ENCODE measurements at places on chromosomes 16 and 17.

DNA sequence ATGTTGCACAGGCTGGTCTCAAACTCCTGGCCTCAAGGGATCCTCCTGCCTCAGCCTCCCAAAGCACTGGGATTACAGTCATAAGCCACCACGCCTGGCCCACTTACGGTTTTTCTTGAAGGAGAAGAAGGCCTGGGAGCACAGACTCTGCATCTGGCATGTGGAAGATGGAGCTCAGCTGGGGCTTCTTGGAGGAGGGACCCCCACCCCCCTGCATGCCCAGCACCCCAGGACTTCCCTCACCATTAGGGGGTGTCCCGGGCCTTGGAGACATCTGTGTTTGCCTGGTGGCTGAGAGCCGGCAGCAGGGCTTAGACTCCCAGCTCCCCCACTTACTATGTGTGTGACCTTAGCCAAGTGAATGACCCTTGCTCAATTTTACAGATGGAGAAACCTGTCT, 204.7 kb downstream of the ZNF423 start:
- no peak for DNase-seq

GRCh38 chr17:66525338-66525737, 222.9 kb downstream of the PRKCA start:
- no peak for DNase-seq

DNA sequence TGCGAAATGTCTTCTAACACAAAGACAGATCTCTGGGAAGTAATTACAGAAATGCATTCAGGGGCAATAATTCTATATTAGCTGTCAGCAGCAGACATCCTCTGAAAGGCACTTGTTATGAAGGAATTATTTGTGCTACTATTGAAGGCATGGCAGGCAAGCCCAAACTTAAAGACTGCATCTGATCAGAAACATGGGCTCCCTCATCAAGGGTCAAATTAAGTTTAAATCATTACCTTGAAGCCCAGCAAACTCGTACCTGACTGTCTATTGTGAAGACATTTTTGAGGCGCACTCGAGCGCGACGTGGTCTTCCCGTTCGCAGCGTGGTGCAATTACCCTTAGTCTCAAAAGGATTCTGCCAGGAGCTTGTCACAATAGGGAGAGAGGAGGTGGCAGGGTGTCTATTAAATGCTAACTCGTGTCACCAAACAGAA, 110.6 kb downstream of the ZNF423 start:
- DNase-seq = no peak

- DNase-seq = no peak
These were observed 34.4 kb upstream of the SLC5A10 start for GRCh38 chr17:18917506-18918032.

DNA sequence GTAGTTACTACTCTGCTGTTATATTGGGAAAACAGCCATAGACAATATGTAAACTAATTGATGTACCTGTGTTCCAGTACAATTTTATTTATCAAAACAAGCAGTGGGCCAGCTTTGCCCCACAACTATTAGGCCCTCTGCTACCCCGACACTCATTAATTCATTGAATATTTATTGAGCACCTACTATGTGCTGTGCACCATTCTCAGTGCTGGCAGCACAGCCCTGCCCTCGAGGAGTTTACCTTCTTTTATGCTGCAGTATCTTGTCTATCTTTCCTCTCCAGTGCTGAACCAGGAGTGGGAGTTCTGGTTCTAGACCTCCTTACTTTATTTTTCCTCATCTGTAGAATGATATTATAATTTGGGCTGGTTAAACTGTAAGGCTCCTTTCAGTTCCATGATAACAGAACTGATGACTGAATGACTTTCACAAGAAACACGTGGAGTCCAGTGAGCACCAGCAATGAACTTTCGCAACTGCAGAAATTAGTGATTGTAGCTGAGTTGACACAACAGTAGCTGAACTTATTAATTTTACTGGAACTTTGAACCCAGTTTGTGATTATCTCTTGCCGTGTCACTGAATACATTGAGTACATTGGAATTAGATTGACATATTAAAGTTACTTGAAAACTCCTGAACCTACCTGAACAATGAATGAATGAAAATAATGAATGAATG, 2.4 kb downstream of the GOSR2 start:
- DNase-seq = no peak

DNA sequence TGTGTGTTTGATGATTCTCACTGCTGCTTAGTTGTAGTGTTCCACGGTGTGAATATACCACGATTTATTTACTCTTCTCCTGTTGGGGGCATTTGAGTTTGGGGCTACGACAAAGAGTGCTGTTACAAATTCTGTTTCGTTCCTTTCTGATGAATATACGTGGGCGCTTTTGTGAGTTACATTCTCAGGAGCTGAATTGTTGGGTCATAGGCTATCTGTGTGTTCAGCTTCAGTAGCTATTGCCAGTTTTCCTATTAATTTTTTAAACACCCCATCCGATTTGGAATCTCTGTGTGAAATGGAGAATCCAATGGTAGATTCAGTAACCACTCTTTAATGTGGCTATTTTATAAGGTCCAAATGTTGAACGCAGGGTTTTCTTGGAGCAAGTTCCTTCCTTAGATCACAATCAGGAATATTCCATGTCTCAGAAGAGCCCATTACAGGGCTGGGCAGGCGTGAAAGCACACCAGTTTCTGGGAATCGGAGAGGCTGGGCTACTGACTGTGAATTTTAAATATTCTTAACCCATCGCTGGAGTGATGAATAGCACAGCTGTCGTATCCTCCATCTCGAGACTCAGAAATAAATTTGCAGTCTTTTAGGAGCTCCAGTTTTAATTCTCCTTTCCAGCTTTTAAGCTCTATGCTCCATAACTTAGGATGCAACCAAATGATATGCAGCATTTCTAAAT, 115.9 kb downstream of the PITPNC1 start:
- DNase-seq = no peak

- DNase-seq = no peak
These were observed 54.1 kb downstream of the PSMD12 start for GRCh38 chr17:67312265-67312664.

GRCh38 chr16:60810250-60810649, 1226.0 kb downstream of the CDH8 start:
- DNase-seq = no peak

DNA sequence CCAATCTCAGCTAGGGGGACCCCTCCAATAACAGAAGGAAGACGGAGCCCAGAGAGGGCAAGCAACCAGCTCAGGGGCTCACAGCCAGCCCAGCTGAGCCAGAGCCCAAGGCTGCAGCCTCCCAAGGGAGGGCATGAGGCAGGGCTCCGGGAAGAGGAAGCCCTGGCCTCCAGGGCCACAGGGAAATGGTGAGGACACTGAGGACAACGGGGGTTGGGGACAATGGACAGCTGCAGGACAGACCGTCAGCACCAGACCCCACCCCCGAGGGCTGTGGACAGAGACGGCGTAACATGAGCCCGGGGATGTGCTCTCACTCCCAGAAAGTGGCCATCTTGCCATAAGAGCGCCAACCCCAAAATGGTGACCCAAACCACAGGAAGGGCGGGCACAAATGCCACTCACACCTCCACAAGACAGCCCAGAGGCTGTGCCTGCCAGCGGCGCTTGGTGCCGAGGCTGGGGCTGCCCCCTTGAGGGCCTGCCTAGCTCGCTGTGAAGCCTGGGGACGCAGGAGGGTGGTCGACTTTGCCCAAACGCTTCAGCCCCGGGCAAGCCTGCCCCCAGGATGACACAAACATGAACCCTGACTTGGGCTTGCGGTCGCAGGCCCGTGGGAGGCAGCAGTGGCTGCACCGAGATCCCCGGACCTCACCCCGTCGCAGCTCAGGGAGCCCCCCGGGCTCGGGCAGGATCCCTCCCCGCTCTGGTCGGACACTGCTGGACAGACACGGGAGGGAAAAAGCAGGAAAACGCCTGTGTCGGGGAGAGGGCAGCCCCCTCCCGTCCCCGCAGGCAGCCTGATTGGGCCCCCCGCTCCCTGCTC, 10.5 kb downstream of the PIMREG start:
- no peak for DNase-seq

DNA sequence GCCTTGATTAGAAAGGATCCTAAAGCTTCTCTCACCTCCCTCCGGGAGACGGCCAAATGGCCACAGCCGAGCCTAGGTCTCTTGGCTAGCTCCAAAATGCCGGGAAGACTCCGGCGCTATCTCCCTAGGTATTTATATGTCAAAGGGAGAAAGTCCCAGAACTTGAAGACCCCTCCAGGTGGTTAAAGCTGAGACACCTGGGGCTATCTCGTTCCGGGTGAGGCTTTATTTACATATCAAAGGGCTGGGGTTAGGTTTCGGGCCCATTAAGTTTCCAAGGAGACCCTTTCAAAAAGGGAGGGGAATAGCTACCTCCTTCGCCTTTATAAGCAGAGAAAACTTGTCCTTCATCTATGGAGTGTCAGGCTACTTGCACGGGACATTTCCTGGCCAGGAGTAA, 70.9 kb upstream of the KIFC3 start:
- no peak for DNase-seq

- no peak for DNase-seq
These were observed 80.3 kb downstream of the MRTFB start for GRCh38 chr16:14151256-14152030.

- no peak for DNase-seq
These were observed 18.1 kb upstream of the GHDC start for GRCh38 chr17:42212382-42212781.

- DNase-seq = no peak
These were observed 28.9 kb downstream of the FAM20A start for GRCh38 chr17:68572138-68572842.

- DNase-seq = no peak
These were observed 36.0 kb upstream of the RBFOX3 start for GRCh38 chr17:79646721-79647455.

DNA sequence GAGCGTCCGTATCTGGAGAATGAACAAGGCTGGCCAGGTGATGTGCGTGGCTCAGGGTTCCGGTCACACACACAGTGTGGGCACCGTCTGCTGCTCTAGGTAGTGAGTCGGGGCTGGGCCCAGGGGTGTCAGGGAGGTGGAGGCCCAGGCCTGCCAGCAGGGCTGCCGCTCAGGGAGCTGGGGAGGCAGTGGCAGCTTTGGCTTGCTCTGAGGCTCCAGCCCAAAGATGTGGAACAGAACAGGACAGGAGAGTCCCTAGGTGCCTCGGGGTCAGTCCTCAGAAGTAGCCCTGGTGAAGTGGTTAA, 4.3 kb downstream of the TBL3 start:
- no peak for DNase-seq

DNA sequence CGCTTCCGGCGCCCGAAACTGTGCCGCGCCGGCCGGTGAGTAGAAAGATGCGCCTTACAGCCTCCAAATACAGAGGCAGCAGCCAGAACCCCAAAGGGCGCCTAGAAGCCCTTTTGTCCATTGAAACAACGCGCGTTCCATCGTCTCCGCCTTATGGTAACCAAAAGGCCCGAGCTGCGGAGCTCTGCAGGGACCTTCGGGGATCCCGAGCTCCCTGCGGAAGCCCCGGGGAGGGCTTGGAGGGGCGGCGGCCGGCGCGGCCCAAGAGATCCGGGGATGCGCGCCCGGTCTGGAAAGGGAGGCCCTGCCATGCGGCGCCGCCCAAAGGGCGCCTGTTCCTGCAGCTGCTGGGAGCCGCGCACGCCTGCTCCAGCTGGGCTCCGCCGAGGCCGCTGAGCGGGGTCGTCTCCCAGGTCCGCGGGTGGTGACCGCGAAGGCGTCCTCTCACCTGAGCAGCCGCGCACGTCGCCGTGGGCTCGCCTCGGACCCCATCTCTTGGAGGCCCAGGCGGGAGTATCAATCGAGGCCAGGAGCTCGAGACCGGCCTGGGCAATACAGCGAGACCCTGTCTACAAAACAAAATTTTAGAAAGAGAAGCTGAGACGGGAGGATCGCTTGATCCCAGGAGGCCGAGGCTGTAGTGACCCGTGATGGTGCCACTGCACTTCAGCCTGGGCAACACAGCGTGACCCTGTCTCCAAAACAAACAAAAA, 742 bp upstream of the FBXO31 start:
- DNase-seq = no peak

DNA sequence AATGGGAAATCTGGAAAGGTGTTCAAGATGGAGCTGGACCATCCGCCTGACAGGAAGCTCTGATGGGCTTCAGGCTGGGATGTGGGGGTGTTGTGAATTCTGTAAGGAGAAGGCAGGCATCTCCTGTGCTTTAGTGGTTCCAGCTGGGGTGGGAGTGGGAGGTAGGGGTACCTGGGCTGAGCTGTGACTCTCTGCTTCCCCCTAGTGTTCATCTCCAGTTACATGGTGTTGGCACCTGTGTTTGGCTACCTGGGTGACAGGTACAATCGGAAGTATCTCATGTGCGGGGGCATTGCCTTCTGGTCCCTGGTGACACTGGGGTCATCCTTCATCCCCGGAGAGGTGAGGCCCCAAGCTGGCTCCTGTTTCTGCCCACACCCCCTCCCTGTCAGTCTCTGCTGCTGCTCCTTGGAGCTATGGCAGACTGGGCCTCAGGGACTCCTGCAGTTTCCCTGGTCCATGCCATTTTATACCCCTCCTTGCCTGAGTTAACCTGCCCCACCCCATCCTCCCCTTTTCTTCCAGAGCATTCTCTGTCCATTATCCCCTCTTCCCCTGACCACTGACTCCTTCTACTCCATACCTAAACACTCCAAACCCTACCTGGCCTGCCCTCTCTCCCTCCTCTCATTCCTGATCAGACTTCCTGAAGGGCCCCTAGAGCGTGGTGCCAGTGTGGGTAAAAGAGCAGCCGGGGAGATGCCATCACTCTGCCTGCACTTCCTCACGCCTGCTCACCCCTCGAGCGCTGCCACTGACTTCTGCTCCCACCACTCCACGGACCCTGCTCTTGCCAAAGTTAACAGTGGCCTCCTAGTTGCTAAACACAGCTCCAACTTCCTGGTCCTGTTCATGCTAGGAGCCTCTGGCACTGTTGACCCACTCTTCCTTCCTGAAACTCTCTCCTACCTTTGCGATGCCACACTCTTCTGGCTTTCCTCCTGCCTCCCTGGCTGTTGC, 3.4 kb downstream of the SPNS1 start:
- DNase-seq = peak; percentile 19

GRCh38 chr17:41347869-41348760, 2.5 kb downstream of the KRT33A start:
- DNase-seq = no peak

- DNase-seq = no peak
These were observed 245.7 kb downstream of the FOXL1 start for GRCh38 chr16:86823888-86824671.

DNA sequence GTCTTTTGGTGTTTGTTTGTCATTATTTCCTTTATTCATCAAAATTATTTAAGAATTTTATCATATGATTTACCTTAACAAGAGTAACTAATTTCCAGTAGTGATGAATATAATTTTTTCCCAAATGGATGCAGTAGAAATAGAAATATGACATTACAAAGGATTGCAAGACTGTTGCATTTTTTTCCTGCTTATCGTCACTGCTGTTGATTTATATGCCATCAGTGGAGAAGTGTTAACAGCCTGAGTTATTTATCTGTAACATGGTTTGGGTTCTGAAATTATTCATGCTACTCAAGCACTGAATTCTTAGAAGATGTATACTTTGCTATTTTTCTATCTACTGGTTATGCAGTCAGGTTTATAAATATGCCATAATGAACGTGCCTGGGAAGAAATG, 68.6 kb downstream of the TMEM100 start:
- no peak for DNase-seq

All from activated naive CD4-positive, alpha-beta T cell treated with anti-CD3 and anti-CD28 coated beads, Interleukin-2, amount 50 U/mL, for 16 hours (primary cell).